MCF 10A (cell line): ENCODE measurements at places on chromosomes 6 and 20. TPM values are rescaled to one million over a fixed set of nuclear protein-coding genes. Genes with fewer than 3 reads are reported as not detected.
A peak's percentile ranks its signal among the peaks of the same experiment; 100 is the strongest.

GRCh38 chr6:119950681-119951080 lies 601.1 kb upstream of the MAN1A1 start:
- DNase-seq, result no peak
- no peaks in the 10 kb centered on the region for H3K36me3 ChIP-seq
- no peaks in the 10 kb centered on the region for H3K4me1 ChIP-seq
- H3K27me3 ChIP-seq, result no peaks in the 10 kb centered on the region
- H3K4me3 ChIP-seq, result no peak overlapping the region

DNA sequence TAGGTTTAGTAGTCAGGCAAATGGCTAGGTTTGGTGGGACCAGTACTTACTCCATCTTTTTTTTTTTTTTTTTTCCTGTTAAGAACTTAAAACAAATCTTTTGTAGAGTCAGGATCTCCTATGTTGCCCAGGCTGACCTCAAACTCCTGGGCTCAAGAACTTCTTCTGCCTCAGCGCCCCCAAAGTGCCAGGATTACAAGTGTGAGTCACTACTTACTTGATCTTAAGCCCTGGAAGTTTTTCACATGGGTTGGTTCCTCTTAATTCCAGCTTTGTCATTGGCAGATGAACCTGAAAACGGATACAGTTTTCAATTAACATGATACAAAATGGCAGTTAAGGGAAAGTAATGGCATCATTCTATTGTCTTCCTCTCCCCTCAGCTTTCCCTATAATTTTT lies 179.4 kb upstream of the JAG1 start:
- no peak for DNase-seq
- no peak overlapping the region for H3K27ac ChIP-seq
- H3K27me3 ChIP-seq, result no peaks in the 10 kb centered on the region
- H3K36me3 ChIP-seq, result no peaks in the 10 kb centered on the region

DNA sequence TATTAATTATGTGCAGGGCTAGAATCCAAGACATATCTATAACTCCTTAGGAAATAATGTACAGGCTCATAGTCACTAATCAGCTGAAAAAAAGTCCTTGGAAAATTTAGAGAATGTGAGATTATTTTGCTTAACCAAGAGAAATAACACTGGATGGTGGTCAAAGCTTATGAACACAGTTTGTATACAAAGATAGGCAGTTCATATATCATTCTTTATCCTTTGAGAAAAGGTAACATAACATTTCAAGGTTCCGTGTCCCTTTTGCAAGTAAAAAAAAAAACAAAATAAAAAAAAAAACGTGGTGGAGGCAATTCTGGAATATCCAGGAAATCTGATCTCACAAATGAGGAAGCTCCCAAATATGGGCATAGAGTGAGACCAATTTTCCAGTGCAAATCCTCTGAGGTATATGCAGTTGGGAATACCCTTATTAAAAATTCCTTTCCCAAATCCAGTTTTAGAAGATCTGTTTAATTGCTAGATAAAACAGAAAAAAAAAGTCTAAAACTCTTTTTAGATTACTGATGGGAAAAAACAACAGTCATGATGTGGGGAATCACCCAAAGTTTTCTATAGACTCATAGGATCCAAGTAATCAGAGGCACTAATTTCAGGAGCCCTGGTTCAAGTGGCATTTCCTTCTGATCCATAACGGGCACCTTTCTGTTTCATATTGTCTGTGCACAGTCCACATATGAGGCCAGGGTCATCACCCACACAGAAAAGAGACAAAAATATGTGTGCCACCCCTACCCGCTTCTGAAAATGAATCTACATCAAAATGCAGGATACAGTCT lies 17.7 kb upstream of the TNFAIP3 start:
- H3K4me3 ChIP-seq, result no peak overlapping the region
- H3K27ac ChIP-seq, result no peak overlapping the region
- peak; percentile 30 for DNase-seq

DNA sequence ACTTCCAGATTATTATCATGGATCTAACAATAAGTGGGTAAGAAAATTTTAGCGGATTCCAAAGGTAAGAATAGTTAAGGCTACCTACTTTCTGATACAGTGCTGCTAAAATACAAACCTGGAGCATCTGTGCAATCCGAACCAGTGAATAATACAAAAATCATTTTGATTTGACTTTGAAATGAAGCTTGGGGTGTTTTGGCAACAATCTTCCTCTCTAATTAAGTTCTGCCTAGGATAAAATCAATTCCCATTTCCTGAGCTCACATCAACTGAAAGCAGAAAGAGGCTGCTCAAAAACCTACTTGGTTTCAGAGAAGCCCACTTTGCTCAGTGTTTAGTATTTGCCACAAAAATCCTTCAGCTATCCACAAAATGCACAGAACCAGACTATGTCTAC lies 18.7 kb upstream of the SH3BGRL2 start:
- DNase-seq, result no peak
- H3K4me3 ChIP-seq, result no peak overlapping the region
- H3K36me3 ChIP-seq, result no peaks in the 10 kb centered on the region
- no peaks in the 10 kb centered on the region for H3K4me1 ChIP-seq

- no peaks in the 10 kb centered on the region for H3K27me3 ChIP-seq
- no peak overlapping the region for H3K4me3 ChIP-seq
- H3K36me3 ChIP-seq, result no peaks in the 10 kb centered on the region
- H3K27ac ChIP-seq, result no peak overlapping the region
- peaks cover 6% of the 10 kb centered on the region for H3K4me1 ChIP-seq
- DNase-seq, result no peak
These were observed 66.2 kb downstream of the GMDS start for GRCh38 chr6:2179241-2179640.

- H3K27me3 ChIP-seq, result no peaks in the 10 kb centered on the region
- no peak for DNase-seq
- peaks cover 5% of the 10 kb centered on the region for H3K4me1 ChIP-seq
These were observed 95.5 kb downstream of the FOXC1 start for GRCh38 chr6:1705183-1705582.

DNA sequence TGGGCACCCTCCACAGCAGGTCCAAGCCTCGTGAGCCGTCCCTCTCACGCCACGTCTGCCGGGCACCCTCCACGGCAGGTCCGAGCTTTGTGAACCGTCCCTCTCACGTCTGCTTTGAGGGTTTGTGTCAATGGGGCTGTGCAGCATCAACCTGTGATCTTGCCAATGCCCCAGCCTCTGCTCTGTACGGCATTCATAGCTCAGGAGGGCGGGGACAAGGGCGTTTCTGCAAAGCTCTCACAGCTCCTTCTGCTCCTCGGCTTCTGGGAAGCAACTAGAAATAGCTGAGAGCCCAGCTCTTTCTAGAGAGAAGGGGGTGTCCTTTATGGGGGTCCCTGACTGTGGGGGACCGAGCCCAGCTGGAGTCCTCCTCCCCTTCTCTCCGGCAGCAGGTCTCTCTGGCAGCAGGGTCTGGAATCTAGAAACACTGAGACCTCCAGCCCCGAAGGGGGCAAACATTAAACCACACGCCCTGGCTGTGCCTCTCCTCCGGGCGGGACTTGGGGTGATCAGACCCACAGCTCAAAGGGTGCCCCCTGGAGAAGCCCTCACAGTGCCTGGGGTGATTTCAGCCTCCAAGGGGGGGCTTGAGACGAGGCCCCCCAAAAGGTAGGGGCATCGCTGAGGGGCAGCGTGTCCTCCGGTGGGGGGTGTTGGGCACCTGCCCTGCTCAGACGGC lies 41.2 kb upstream of the CHRNA4 start:
- no peak overlapping the region for H3K27ac ChIP-seq
- no peaks in the 10 kb centered on the region for H3K4me1 ChIP-seq
- no peak overlapping the region for H3K4me3 ChIP-seq
- DNase-seq, result no peak

DNA sequence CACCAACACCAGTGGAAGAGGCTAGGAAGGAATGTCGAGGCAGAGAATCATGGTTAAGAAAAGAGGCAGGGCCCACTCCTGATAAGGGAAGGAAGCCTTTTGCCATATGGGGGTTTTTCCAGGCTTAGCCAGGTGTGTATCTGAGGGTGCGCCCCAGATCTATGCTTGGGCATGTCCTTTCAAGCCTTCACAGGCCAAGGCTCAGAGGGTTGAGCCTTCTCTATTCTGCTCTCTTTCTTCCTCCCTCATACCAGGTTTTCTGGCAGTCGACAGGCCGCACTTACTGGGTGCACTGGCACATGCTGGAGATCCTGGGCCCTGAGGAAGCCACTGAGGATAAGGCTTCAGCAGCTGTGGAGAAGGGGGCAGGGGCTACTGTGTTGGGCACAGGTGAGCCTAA lies 4.7 kb downstream of the CUL9 start:
- H3K4me3 ChIP-seq, result no peak overlapping the region
- peaks cover 36% of the 10 kb centered on the region for H3K4me1 ChIP-seq

- H3K4me3 ChIP-seq, result no peak overlapping the region
- H3K27ac ChIP-seq, result no peak overlapping the region
These were observed 105.3 kb downstream of the EYA2 start for GRCh38 chr20:46999801-47000465.

- H3K4me3 ChIP-seq, result no peak overlapping the region
- H3K27me3 ChIP-seq, result peaks cover 47% of the 10 kb centered on the region
- H3K36me3 ChIP-seq, result no peaks in the 10 kb centered on the region
- no peak for DNase-seq
- no peak overlapping the region for H3K27ac ChIP-seq
These were observed 150.6 kb upstream of the AFDN start for GRCh38 chr6:167676000-167676665.

GRCh38 chr20:12023194-12023795 lies 105.6 kb downstream of the BTBD3 start:
- DNase-seq, result no peak
- H3K27me3 ChIP-seq, result no peaks in the 10 kb centered on the region
- no peak overlapping the region for H3K4me3 ChIP-seq
- H3K27ac ChIP-seq, result no peak overlapping the region

DNA sequence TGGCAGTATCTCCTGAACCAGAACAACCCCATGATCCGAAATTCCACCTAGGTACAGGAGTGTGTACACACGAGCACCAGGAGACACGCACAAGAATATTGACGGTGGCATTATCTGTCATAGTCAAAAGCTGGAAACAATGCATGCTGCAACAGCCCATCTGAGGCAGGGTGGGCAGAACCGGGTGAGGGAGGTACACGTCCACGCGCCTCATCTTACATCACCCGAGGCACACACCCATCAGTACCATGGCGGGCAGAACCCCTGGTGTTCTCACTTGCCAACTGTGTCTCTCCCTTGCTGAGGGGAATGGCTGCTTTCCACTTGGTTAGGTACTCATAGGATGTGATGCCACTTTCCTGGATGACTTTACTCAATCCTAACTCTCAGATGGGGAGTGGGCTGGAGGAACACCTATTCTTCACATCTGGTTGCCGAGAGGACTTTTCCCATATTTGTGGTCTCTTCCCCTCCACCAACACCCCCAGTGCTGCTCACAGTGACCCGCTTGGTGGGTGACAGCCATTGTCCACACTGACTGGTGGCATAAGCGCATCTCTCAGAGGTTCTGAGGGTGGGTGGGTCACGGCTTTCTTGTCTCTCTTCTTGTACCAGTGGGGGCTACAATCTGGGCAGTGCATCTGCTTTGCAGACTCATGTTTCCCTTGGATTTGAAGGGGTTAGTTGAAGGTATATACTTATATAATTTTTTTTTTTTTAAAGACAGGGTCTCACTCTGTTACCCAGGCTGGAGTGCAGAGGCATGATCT lies 13.5 kb downstream of the PPP1R3G start:
- no peak overlapping the region for H3K27ac ChIP-seq
- no peaks in the 10 kb centered on the region for H3K27me3 ChIP-seq
- H3K4me3 ChIP-seq, result no peak overlapping the region

GRCh38 chr20:61521687-61522420 lies 269.8 kb downstream of the CDH4 start:
- no peaks in the 10 kb centered on the region for H3K4me1 ChIP-seq
- no peaks in the 10 kb centered on the region for H3K27me3 ChIP-seq
- DNase-seq, result no peak
- no peaks in the 10 kb centered on the region for H3K36me3 ChIP-seq
- H3K27ac ChIP-seq, result no peak overlapping the region

DNA sequence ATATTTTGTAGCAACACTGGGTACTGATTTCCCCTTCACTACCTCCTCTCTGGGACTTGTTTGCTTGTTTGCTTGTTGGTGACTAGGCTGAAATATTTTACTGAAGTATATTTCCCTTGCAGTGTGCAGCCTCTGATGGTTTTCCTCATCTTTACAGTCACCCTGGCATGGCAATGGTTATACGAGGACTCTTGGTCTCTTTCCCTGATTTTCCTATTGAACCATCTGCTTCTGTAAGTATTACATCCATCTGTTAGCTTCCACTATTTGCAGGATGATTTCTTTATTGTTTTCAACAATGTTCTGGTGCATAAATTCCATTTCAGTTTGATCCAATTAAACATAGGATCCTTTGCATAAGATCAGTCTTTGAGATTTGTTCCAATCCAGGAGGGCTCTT lies 465.1 kb downstream of the MEI4 start:
- H3K4me3 ChIP-seq, result no peak overlapping the region
- H3K27ac ChIP-seq, result no peak overlapping the region
- no peak for DNase-seq
- no peaks in the 10 kb centered on the region for H3K4me1 ChIP-seq

DNA sequence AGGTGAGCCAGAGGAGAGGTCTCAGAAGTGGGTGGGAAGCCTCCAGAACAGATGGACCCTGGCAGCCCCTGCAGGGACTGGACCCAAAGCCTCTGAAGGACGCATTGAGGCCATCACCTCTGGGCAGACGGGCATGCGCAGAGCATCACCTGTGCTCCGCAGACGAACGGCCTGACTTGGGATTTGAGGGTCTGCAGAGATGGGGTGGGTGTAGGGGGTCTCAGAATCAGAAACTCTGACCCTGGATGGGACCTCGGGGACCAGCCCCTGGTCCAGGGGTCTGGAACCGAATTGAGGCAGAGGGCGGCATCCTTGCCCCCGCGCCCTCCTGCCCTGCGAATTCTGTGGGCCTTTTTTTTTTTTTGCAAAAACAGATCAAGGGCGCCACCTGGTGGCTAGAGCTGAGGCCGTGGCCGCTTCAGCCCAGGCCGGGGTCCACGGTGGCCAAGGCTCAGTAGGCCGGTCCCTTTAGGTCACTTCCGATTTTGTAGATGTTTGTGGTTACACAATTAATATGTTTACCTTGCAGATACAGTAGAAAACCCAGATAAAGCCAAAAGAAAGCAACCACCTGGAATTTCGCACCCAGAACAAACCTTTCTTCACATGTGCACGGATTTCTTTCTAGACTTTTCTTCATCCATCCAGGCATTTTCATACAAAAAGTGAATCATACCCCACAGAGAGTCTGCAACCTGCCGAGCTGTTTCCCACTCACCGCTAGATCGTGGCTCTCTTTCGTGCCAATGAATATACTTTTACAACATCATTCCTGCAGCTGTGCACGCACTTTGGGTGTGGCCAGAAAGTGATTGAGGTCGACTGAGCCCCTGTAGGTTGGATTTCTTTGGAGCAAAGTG lies 25.9 kb downstream of the ZBP1 start:
- H3K36me3 ChIP-seq, result no peaks in the 10 kb centered on the region
- peaks cover 38% of the 10 kb centered on the region for H3K27me3 ChIP-seq
- H3K4me1 ChIP-seq, result peaks cover 5% of the 10 kb centered on the region

GRCh38 chr6:146028252-146028795 lies 538 bp upstream of the GRM1 start:
- H3K4me1 ChIP-seq, result no peaks in the 10 kb centered on the region
- H3K36me3 ChIP-seq, result no peaks in the 10 kb centered on the region
- no peak overlapping the region for H3K27ac ChIP-seq
- DNase-seq, result peak; percentile 59
- H3K27me3 ChIP-seq, result peaks cover 65% of the 10 kb centered on the region
- no peak overlapping the region for H3K4me3 ChIP-seq

GRCh38 chr6:32154514-32155161 lies 697 bp downstream of the PPT2 start:
- DNase-seq, result peak; percentile 71
- H3K27me3 ChIP-seq, result no peaks in the 10 kb centered on the region
- peaks cover 25% of the 10 kb centered on the region for H3K36me3 ChIP-seq
- H3K27ac ChIP-seq, result peak overlapping the region; percentile 83

RAMACL gene
- total RNA-seq, result 5.3 and 5.8 TPM in 2 replicates

MCCD1 gene
- total RNA-seq, result not detected in 2 replicates

TNF gene
- total RNA-seq, result not detected in 2 replicates

DOK5 gene
- total RNA-seq, result not detected in 2 replicates

DPM1 gene
- total RNA-seq, result 66.8 and 79.8 TPM in 2 replicates

PPP1R14C gene
- 32.0 and 38.7 TPM in 2 replicates for total RNA-seq
